NCI-H2029 treated with DMSO at 0.1 percent for 48 hours (cell line): ENCODE measurements at places on chromosomes 11 and 22.

GRCh38 chr11:12797996-12798395, 123.8 kb downstream of the TEAD1 start:
- DNase-seq = no peak

GRCh38 chr22:50089231-50089630, 575 bp upstream of the MOV10L1 start:
- no peak for DNase-seq

DNA sequence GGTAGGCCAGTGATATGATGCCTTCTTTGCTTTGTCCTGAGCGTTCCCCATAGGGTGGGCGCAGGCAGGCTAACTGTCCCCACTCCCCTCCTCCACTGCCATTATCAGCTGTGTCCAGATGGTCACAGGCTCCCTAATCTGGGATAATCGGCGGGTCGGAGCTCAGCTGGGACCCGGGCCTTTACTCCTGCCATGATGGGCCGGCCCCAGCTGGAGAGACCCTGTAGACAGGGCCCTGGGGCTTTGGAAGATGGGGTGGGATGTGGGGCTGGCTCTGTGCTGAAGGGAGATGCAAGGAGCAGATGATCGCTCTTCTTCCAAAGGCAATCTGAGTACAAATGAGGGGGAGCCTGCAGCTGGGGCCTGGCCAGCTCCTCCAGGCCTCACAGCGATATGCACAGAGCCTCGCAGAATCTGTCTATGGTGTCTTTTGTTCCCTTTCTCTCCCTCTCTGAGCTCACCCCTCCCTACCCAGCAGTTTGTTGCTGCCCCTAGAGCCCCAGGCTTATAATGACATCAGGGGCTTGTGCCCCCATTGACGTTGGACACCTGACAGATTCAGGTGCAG, 11.9 kb downstream of the KLHL35 start:
- DNase-seq = no peak

- no peak for DNase-seq
These were observed 143.7 kb upstream of the ARHGAP42 start for GRCh38 chr11:100543386-100543785.

- no peak for DNase-seq
These were observed 169.0 kb downstream of the BARX2 start for GRCh38 chr11:129544691-129545090.

- no peak for DNase-seq
These were observed 4.8 kb upstream of the FXYD2 start for GRCh38 chr11:117829369-117829725.

- no peak for DNase-seq
These were observed 30.0 kb upstream of the WNT11 start for GRCh38 chr11:76236092-76236999.

GRCh38 chr22:26168330-26168851, 871 bp upstream of the SEZ6L start:
- DNase-seq = no peak
